ENCODE measurements at places on chromosomes 7 and 10. TPM values are rescaled to one million over a fixed set of nuclear protein-coding genes. Genes with fewer than 3 reads are reported as not detected.

GRCh38 chr7:159250471-159250870 is 105.8 kb upstream of the VIPR2 start:
- H3K4me1 ChIP-seq = no peaks in the 10 kb centered on the region
- H3K27ac ChIP-seq = no peak overlapping the region
- DNase-seq = no peak
- no peaks in the 10 kb centered on the region for H3K27me3 ChIP-seq

DNA sequence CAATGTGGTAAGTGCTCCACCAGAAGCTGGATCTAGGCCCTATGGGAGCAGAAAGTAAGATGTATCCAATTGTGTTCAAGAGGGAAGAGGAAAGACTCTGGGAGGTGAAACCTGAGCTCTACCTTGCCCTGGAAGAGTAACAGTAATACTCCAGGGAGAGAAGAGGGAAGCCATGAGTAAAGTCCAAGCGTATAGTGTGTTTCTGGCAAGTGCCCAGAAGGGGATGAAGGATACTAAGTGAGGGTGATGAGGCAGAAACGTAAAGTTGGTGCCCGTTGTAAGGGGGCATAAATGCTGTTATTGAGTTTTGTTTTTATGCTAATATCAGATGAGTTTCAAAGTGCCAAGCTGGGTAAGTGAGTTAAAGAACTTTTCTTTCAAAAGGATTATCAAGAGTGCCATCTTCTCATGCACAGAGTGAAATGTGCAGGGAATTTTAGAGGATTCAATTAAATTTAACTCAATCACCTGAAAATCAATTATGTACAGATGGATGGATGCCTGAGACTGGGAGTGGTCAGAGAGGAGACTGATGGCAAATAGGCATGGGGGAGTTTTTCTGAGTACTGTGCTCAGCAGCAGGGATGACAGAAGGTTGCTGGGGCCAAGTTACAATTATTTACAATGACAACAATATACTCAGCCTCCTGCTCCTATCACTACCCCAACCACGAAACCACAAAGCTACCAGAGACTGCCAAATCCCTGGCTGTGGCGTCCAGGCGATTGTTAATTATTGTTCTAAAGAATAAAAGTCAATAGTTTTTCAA is 123.3 kb upstream of the LAMB4 start:
- H3K4me1 ChIP-seq = no peaks in the 10 kb centered on the region
- H3K4me3 ChIP-seq = no peak overlapping the region

- peak overlapping the region; percentile 72 for H3K27ac ChIP-seq
- DNase-seq = no peak
- no peaks in the 10 kb centered on the region for H3K4me1 ChIP-seq
- H3K27me3 ChIP-seq = no peaks in the 10 kb centered on the region
These were observed 182.7 kb upstream of the LYZL2 start for GRCh38 chr10:30812018-30812851.

DNA sequence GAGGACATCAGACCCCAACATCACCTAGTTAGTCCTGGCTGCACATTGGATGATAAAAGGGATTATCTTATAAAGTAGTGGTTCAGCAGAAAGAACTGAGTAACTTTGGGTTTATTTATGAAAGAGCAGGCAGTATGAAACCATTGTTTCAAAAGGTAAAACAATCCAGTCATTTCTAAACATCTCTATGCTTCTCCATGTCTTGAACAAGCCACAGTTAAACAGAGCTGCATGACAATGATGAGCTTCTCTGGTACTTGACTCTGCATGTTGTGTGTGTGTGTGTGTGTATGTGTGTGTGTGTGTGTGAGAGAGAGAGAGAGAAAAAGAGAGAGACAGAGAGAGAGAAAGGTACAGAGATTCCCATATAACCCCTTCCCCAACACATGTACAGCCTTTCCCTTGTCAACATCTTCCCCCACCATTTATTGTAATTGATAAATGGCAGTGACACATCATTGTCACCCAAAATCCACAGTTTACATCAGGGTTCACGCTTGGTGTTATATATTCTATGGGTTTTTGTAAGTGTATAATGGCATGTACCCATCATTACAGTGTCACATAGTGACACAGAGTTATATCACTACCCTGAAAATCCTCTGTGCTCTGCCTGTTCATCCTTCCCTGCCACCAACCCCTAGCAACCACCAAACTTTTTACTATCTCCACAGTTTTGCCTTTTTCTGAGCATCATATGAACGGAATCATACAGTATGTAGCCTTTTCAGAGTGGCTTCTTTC is 32.8 kb upstream of the SLC18A3 start:
- DNase-seq = no peak
- no peaks in the 10 kb centered on the region for H3K27me3 ChIP-seq
- no peaks in the 10 kb centered on the region for H3K36me3 ChIP-seq

GRCh38 chr7:24718431-24718831 is 38.8 kb downstream of the GSDME start:
- no peak for DNase-seq
- H3K36me3 ChIP-seq = no peaks in the 10 kb centered on the region

GRCh38 chr7:138499340-138499739 is 39.3 kb downstream of the TRIM24 start:
- no peaks in the 10 kb centered on the region for H3K4me1 ChIP-seq
- H3K27me3 ChIP-seq = no peaks in the 10 kb centered on the region
- H3K36me3 ChIP-seq = no peaks in the 10 kb centered on the region
- H3K27ac ChIP-seq = no peak overlapping the region
- DNase-seq = no peak

GRCh38 chr7:44415510-44415909 is 74.9 kb downstream of the NUDCD3 start:
- H3K27ac ChIP-seq = no peak overlapping the region
- H3K36me3 ChIP-seq = no peaks in the 10 kb centered on the region
- no peaks in the 10 kb centered on the region for H3K4me1 ChIP-seq
- no peak overlapping the region for H3K4me3 ChIP-seq
- no peak for DNase-seq

DNA sequence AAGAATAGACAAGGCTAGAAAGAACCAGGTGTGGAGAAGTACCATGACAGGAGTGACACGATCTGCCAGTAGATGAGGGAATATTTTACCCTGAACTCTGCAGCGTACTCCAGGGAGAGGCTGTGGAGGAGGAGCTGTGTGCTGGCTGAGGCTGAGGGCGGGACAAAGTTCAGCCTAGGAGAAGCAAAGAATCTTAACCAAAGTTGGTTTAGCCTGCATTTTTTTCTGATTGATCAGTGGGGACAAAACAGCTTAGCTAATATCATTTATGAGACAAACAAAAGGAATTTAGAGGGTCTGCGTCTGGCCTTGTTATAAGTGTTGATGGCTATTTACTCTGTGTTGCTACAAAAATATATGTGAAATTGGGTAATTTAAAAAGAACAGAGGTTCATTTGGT is 5.2 kb upstream of the NPSR1 start:
- H3K27ac ChIP-seq = no peak overlapping the region
- H3K4me1 ChIP-seq = no peaks in the 10 kb centered on the region
- H3K36me3 ChIP-seq = no peaks in the 10 kb centered on the region
- no peak overlapping the region for H3K4me3 ChIP-seq
- DNase-seq = no peak

DNA sequence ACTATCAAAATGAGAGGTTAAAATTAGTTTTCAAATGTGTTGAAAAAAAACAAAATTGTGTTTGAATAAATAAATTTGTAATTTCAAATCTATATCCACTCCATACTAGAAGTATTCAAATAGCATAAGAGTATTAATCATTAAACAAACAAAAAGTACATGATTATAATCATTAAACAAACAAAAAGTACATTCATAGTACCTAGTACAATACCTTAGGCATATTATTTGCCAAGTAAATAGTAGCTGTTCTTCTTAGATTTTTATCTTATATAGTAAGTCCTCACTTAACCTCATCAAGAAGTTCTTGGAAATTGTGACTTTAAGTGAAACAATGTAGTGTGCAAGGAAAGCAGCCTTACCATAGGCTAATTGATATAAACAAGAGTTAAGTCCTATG is 349.3 kb upstream of the VWC2 start:
- H3K4me1 ChIP-seq = no peaks in the 10 kb centered on the region
- no peak overlapping the region for H3K27ac ChIP-seq
- no peak for DNase-seq
- H3K4me3 ChIP-seq = no peak overlapping the region
- H3K36me3 ChIP-seq = no peaks in the 10 kb centered on the region
- no peaks in the 10 kb centered on the region for H3K27me3 ChIP-seq

- H3K27me3 ChIP-seq = no peaks in the 10 kb centered on the region
- no peak overlapping the region for H3K27ac ChIP-seq
- no peak for DNase-seq
- H3K4me3 ChIP-seq = no peak overlapping the region
These were observed 599.0 kb downstream of the SORCS1 start for GRCh38 chr10:106565546-106565945.

DNA sequence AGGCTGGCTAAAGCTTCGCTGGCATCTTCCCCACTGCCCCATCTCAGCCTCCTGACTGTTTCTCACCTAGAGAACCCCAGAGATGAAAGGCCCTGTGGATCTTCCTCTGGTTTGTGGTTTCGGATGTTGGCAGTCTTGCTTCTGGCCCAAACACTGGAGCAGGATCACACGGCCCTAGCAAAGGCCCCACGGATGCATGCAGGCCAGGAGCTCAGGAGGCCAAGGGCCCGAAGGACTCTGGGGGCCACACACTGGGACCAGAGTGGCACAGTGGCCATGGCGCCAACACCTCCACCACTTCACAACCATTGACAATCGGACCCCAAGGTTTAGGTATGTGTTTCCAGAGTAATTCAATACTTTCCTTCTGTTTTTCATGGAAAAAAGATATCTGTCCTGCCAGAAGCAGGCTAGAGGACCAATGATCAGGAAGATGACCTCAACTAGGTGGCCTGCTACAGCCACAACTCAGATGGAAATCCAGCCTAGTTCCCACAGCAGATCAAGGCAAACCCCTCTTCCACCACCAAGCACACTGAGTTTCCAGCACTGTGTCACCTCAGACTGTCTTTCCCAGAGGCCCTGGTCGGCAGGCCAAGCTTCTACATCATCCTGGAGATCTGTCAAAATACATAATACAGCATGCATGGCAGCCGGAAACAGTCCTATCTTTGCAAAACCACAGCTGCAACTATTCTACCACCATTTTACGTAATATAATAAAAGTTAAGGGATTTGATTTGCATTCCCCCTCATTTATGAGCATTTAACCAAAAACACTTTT is 53.0 kb downstream of the CTBP2 start:
- peaks cover 35% of the 10 kb centered on the region for H3K36me3 ChIP-seq
- peaks cover 3% of the 10 kb centered on the region for H3K4me1 ChIP-seq
- H3K27me3 ChIP-seq = no peaks in the 10 kb centered on the region
- no peak overlapping the region for H3K4me3 ChIP-seq
- H3K27ac ChIP-seq = no peak overlapping the region

- no peaks in the 10 kb centered on the region for H3K27me3 ChIP-seq
- no peak overlapping the region for H3K4me3 ChIP-seq
- no peak for DNase-seq
- no peak overlapping the region for H3K27ac ChIP-seq
- H3K4me1 ChIP-seq = no peaks in the 10 kb centered on the region
- H3K36me3 ChIP-seq = no peaks in the 10 kb centered on the region
These were observed 110.5 kb downstream of the EBF3 start for GRCh38 chr10:129853562-129853903.

GRCh38 chr10:71303569-71303907 is 15.5 kb upstream of the SLC29A3 start:
- no peak for DNase-seq
- no peak overlapping the region for H3K4me3 ChIP-seq
- no peaks in the 10 kb centered on the region for H3K36me3 ChIP-seq
- no peaks in the 10 kb centered on the region for H3K4me1 ChIP-seq

DNA sequence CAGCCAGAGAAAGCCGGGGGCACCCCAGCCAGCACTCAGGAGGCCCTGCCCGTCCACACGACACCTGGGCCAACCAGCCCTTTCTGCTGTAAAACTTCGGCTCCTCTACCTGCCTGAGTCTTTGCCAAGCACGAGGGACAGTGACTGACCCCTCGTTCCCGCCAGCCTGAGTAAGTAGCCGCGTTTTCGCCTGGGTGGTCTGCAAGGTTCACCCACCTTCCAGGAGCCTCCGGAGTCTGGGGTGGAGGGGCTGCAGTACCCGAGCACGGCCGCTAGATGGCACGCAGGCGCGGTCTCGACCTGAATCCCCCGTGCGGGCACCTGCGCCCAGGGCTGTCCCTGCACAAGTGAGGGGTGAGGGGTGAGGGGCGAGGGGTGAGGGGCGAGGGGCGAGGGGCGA is 192.7 kb downstream of the PTPRN2 start:
- no peaks in the 10 kb centered on the region for H3K4me1 ChIP-seq
- no peaks in the 10 kb centered on the region for H3K27me3 ChIP-seq
- no peak overlapping the region for H3K4me3 ChIP-seq
- no peak for DNase-seq
- H3K27ac ChIP-seq = no peak overlapping the region

DNA sequence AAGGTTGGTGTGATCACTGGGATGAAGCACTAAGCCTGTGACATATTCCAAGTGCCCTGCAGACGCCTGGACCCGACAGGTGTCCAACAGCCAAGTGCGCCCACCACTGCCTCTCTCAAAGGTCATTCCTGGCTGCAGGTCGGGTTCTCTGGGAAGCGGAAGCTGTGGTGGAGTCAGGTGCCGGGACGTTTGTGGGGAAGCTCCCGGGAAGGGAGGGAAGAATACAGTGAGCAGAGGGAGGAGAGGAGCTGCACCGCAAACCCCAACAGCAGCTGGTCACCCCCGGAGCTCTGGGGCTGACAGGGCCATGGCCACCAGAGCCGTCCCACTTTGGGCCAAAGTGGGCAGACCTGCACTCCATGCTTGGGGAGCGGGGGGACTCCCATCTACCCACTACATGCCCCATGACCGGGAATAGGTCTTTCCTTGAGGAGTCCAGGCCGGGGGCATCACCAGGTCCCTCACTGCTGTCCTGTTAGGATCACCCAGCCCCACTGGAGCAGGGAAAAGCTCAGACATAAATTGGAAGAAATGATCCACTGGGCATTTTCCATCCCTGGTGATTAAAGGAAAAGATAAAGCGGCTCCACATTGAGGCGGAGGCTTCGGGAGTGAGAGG is 84.5 kb upstream of the PPP2R2D start:
- no peak overlapping the region for H3K27ac ChIP-seq
- no peaks in the 10 kb centered on the region for H3K27me3 ChIP-seq
- no peak overlapping the region for H3K4me3 ChIP-seq
- no peaks in the 10 kb centered on the region for H3K36me3 ChIP-seq
- DNase-seq = no peak

- no peak overlapping the region for H3K4me3 ChIP-seq
- H3K27me3 ChIP-seq = no peaks in the 10 kb centered on the region
- no peak for DNase-seq
- H3K36me3 ChIP-seq = no peaks in the 10 kb centered on the region
- H3K4me1 ChIP-seq = no peaks in the 10 kb centered on the region
- H3K27ac ChIP-seq = no peak overlapping the region
These were observed 50.3 kb upstream of the SLC29A3 start for GRCh38 chr10:71268758-71269157.

PDE6C gene
- not detected for total RNA-seq

OAT gene
- 1,170 TPM for total RNA-seq

MRLN gene
- total RNA-seq = not detected

FAM200A gene
- total RNA-seq = 2.5 TPM

UNCX gene
- not detected for total RNA-seq

BTBD16 gene
- total RNA-seq = not detected

AOAH gene
- total RNA-seq = 46.2 TPM

TUBAL3 gene
- 75.2 TPM for total RNA-seq

All from Peyer's patch (tissue), 4 donors.